ENCODE measurements at places on chromosomes 3 and 15.

GRCh38 chr3:8713901-8714759 lies 19.5 kb upstream of the CAV3 start:
- DNase-seq: no peak

- DNase-seq: no peak
Observed at GRCh38 chr3:194450341-194450740, 36.5 kb downstream of the ATP13A3 start.

DNA sequence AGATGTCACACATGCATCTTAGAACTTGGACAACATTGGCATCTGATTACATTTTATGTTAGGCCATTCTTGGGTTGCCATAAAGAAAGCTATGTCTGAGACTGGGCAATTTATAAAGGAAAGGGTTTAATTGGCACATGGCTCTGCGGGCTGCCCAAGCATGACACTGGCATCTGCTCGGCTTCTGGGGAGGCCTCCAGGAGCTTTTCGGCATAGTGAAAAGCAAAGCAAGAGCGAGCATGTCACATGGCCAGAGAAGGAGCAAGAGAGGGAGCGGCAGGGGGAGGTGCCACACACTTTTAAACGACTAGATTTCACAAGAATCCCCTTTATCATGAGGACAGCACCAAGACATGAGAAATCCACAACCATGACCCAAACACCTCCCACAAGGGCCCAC lies 11.3 kb downstream of the RYR3 start:
- no peak for DNase-seq

GRCh38 chr15:47727676-47728075 lies 10.4 kb downstream of the SEMA6D start:
- DNase-seq: no peak

DNA sequence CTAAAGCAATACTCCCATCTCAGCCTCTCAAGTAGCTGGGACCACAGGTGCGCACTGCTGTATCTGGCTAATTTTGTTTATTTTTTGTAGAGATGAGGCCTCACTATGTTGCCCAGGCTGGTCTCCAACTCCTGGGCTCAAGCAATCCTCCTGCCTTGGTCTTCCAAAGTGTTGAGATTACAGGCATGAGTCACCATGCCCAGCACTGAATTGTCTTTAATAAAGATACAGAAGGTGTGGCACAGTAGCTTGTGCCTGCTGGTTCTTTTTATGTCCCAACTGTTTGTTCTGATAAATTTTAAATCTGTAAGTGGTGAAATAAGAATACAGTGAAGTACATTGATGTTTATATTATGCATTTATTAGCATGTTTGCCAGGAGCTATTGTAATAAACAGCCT lies 20.6 kb upstream of the TRAK1 start:
- DNase-seq: no peak

GRCh38 chr3:65497846-65498245 lies 540.9 kb downstream of the MAGI1 start:
- DNase-seq: no peak

- DNase-seq: no peak
Observed at GRCh38 chr15:63332367-63333124, 49.1 kb downstream of the CA12 start.

- no peak for DNase-seq
Observed at GRCh38 chr3:139982404-139982803, 47.4 kb downstream of the CLSTN2 start.

- DNase-seq: no peak
Observed at GRCh38 chr3:176987901-176988650, 209.2 kb downstream of the TBL1XR1 start.

DNA sequence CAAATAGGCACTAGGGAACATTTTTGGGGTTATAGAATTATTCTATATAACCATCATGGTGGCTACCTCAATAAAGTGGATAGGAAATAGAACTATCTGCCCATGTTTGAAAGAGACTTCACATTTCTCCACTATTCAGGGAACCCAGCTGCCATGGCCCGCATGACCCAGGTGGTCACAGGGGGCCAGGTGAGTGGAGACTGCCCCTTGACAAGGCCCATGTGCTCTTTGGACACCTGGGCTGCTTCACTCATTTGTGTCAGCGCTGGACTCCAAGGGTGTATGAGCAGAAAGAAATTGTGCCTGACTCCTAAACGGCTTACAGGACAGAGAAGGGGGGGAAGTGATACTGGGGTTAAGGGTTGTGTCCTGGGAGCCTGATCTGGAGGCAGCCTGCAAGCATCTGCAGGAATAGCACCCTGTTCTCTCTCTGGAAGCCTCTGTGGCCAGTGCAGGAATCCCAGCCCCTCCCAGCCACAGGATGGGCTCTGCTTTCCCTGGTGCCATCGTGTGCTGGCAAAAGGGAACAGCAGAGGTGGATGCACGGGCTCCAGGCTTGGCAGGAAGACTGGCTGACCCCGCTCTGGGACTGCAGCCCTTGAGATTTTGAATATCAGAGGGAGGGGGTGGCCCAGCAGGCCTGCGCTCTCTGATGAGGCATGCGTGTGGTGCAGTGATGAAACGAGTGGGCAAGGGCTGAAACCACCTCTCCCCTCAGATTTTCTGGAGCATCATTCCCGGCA lies 9.1 kb upstream of the C3orf22 start:
- DNase-seq: no peak

GRCh38 chr3:25585361-25586166 lies 79.1 kb downstream of the TOP2B start:
- no peak for DNase-seq

DNA sequence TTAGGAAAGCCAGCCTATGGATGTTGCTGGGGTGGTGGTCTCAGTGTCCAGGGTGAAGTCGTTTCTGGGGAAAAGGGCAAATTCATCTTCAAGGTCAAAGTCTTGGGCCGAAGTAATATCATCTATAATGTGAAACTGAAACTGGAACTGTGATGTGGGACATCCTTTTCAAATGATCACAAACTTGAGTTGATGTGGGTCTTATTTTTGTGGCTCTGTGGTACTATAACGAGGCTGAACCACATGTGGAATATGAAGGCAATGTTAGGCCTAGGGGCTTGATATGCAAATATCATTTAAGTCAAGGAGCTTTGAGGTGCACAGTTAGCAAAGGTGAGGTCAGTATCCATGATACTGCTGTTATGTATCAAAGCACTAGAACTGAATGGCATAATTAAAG lies 1.5 kb upstream of the CD200R1L start:
- DNase-seq: no peak

DNA sequence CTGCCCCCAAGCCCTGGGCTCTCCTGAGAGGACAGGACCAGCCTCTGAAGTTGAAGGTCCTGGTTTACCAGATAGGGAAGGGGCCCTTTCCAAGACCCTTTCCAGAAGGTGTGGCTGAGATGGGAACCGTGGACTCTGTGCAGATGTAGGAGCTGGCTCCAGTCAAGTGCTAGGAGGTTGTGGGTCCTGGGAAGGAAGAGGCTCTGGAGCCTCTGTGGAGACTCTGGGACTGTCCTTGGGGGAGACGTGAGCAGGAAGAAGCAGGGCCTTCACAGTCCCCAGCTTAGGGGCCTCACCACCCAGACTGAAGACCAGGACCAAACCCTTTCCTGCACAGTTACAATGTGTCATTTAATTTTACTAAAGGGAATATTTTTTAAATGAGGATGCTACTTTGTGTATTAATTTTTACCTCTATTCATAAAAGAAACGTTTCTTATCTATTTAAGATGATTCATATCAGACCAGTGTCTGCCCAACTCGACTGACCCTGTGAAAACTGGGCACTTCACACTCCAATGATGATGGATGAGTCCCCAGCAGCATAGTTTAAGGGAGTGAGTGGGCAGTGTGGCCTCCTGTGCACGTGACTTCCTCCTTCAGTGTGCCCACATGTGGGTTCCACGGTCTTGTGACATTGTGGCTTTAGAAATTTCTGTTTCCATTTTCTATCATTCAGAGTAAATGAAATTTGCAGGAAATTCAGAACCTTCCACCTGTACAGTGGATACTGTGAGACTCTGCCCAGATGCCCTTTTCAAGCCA lies 10.9 kb downstream of the CCR5AS start:
- no peak for DNase-seq

DNA sequence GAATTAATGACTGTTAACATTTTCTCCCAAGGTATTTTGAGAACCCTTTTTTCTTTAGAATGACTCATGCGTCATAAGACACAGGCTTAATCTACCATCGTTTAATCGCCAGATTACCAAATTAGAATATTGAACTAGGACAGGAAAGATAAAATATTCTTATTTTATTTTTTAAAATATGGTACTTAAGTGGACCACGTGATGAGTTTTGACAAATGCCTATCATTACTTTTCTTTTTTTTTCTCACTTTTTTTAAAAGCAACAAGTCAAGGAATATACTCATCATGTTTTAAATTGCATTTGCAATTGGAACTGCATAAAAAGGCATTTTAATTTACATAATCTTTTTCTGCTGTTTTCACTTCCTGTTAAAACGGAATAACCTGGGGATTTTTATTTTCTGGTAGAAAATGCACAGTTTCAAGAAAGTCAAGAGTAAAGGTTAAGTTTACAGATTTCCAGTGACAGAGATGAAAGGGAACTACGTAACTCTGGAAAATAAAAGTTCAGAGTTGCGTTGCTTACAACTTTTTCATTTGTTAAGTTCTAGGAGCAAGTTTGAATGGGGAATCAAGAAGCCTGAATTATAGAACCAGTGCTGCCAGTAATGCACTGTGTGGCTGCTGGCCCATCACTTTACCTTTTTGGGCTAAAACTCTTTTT lies 23.6 kb downstream of the SIAH2 start:
- no peak for DNase-seq

GRCh38 chr3:3196148-3196861 lies 16.8 kb upstream of the CRBN start:
- no peak for DNase-seq

GRCh38 chr15:52649686-52650085 lies 29.5 kb downstream of the ATOSA start:
- no peak for DNase-seq

DNA sequence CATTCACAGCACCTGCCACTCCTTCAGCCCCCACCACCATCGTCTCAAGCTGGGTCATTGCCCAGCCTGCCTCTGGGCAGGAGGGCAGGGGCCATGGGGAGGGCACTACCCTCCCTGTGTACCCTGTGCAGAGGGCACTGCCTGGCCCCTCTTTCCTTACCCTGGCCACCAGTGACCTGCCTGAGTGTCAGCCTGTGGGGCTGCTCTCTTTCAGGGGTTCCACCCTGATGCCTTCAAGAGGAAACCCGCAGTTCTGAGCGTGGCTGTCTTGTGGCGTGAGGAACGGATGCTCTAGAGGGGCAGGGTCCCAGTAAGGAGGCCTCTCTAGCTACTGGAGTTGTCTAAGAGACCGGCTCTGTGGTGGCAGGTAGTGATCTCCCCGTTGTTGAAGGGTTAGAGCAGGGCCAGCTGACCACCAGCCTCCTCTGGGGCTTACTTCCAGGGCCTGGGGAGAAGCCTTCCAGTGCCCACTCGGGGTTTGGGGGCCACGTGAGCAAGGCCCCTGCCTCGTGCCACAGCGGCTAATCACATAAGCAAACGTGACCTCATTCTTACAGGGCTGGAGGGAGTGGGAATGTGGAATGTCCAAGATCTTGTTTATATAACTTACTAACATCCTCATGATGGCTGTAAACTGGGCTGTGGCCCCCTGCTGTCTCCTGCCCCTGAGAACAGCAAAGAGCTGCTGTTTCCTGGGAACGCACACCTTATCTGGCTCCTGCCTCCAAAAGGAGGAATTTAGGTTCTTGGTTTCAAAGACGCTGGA lies 31.4 kb upstream of the SEC13 start:
- no peak for DNase-seq

DNA sequence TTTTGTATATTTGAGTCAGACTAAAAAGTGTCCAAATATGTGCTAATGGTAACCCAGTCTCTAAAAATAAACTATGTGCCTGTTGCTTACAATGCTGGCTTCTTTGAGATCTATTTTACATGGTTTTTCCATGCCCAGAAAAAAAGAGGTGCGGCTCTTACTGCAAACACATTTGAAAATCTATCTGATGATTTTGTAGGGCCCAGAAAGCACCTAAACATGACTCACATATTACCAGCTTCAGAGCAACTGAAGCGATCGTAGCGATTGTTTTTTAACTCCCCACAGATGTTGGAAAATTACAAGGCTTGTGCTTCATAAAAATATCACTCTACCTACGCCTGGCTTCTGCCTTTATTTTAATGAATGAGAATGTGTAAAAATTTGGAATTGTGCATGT lies 53.5 kb downstream of the SUCNR1 start:
- no peak for DNase-seq

DNA sequence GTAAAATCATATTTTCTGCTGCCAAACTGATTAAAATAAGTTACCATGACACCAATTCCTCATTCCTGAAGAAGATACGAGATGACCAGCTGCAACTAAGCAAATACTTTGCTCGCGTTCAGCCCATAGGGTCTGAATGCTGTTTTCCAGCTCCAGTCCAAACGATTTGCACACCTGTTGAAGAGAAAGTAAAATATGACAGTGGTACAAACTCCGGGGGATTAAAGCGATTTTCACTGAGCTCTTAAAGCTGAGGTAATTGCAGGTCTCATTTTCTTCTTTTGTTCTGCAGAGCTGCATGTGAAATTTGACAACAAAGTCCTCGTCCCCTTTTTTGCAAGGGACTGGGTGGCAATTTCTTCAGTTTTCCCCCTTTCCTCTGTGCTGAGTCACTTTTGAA lies 118.4 kb downstream of the NR2F2 start:
- no peak for DNase-seq

DNA sequence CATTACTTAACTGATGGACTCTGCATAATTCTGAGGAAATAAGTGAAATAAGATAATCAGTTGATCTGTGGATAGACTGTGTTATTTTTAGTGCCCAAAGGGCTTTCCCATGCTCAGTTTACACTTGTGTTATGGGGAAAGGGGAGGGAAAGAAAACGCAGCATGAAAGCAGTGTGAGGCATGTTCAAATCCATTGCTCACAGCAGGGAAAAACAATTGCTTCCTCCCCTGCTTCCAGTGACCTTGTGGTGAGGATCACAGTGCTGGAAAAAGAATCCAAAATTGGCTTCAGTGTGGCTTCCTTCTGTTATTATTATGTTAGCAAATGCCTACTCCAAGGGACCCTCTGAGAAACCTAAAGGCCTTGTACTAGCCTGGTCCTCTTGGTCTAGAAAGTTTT lies 285.1 kb upstream of the CDIN1 start:
- no peak for DNase-seq

DNA sequence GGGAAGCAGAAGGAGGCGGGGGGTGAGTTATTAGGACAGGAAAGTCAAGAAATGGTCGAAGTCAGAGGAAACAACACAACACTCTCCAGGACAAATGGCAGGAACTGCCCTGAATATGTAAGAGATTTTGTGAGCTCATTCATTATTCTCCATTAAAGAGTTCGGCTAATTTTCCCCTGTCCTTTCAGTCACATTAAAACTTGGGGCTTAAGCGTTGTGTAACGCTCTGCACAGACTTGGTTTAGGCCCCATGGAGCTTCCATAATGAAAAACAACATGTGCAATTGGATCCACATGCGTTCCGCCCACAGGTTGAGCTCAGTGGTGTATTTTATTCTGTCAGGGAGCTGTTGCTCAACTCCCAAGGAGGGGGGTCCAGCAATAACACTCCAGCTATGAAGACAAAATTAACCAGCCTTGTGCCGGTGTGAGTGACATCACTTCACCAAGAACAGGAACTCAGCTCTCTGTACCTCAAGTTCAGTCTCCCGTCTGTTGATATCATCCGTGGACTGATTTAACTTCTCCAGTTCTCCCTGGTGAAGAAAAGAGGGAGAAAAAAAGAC lies 2.3 kb downstream of the SH3BP5 start:
- no peak for DNase-seq

GRCh38 chr3:22315925-22316324 lies 564.9 kb upstream of the ZNF385D start:
- no peak for DNase-seq
